ENCODE measurements at places on chromosomes 2 and 18.

- no peak for DNase-seq
Measured at GRCh38 chr2:126866451-126866850, 32.2 kb upstream of the TEX51 start.

DNA sequence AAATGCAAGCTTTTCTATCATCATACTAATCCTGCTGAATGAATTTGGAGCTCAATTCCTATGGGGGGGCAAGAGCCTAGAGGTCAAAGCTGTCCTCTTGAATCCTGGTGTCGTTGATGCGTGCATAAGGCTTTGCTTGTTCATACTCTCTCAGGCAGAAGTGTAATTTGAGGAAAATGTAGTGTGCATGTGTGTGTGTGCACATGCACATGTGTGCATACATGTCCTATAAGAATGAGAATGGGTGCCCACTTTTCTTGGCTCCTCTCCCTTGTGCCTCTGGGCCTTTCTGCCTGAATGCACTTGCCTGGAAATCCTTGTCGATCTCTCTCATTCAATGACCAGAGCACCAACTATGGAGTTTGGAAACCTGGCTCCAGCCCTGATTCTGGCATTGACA is 28.5 kb upstream of the C18orf32 start:
- no peak for DNase-seq

DNA sequence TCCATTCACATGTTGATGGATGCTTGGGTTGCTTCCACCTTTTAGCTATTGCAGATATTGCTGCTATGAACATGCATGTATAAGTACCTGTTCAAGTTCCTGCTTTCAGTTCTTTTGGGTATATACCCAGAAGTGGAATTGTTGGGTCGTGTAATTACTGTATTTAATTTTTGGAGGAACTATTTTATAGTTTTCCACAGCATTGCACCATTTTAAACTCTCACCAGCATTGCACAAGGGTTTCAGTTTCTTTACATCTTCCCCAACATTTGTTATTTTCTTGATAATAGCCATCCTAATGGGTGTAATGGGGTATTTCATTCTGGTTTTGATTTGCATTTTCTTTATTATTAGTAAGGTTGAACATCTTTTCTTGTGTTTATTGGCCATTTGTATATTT is 16.0 kb downstream of the ACTR3 start:
- DNase-seq, result no peak

DNA sequence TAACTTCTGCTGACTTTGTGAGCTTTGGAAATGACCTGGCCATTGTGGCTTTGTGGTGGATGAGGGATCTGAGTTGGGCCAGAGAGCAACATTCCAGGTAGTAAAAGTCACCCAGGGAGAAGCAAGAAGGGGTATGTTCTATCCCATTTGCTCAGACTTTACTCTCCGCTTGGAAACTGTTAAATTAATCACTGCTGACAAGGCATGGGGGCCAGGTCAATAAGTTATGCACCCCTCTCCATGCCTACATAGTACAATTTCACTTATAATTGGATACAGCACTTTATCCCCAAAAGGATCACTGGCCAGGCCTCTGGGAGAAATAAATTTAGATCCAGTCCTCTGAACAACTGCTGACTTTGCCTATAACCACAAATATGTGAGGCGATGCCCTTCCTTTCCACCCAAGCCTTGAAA is 92.1 kb downstream of the RPRM start:
- DNase-seq, result no peak

GRCh38 chr18:48740851-48741485 is 202.1 kb downstream of the CTIF start:
- no peak for DNase-seq

DNA sequence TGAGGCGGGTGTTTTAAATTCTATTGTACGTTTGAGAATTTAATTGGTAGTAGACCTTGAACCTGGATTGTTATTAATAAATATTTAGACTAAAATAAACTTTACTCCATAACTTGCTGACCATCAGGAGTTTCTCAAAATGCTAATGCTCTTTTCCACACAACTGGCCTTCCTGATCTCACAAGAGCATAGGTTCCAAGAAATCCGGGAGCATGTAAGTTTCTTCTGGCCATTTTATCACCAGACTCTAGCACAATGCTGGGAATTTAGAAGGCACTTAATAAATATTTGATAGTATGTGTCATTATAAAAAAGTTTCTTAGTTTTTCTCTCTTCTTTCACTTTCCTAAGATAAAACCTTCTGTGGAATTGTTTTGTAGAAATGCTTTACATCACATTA is 2047.1 kb downstream of the SUCLG1 start:
- DNase-seq, result no peak

DNA sequence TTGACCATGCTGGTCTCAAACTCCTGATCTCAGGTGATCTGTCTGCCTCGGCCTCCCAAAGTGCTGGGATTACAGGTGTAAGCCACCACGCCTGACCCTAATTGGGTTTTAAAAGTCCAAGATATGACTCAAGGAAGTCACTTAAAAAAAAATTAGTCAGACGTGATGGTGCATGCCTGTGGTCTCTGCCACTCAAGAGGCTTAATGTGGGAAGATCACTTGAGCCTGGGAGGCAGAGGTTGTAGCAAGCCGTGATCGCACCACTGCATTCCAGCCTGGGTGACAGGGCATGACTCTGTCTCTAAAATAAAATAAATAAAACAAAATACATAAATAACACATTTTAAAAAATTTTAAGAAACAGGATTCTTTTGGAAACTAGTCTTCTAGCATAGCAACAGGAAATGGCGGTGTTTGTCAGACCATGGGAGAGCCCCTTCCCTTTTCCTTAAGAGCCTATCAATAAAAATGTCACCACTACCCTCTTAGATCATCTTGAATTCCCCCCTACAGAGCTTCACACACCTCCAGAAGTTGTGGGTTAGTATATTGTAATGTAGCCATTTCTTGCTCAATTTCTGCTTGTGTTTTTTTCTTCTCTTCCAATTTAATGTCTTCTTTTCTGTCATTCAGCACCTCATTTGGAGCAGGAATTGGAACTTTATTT is 20.1 kb downstream of the SFT2D3 start:
- no peak for DNase-seq

DNA sequence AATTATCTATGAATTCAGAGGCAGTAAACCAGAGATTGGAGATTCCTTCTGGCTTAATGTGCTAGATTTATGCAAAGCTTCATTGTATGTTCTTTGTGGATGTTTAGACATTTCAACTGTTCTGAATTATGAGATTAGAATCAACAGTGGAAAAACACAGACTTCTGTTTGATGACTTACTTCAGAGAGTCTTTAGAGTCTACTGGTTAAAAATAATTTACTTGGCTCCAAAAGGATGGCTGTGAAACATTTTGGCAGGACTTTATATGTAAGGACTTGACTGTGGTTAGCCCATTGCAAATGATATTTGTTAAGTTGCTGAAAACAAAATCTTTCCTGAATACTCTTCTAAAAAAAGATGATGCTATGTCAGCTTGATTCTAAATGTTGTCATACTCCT is 25.5 kb upstream of the LRRC30 start:
- DNase-seq, result no peak

DNA sequence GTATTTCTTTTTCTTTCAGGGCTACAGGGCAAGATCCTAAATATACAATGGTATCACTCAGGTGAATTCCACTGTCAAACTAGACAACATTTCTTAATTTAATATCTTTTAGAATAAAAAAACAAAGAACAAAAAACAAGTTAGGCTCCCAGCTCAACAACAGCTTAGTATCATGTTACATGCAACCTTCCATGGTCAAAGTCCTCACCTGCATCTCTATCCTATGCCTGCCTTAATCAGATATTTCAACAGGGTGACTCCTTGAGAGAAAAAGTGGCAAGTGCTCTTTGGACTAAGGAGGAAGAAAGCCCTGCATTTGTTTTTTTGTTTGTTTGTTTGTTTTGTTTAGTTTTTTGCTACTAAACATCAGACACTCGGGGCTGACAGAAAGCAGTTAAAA is 50.2 kb downstream of the WDFY1 start:
- no peak for DNase-seq

GRCh38 chr2:112701052-112701451 is 19.8 kb upstream of the NT5DC4 start:
- DNase-seq, result no peak

DNA sequence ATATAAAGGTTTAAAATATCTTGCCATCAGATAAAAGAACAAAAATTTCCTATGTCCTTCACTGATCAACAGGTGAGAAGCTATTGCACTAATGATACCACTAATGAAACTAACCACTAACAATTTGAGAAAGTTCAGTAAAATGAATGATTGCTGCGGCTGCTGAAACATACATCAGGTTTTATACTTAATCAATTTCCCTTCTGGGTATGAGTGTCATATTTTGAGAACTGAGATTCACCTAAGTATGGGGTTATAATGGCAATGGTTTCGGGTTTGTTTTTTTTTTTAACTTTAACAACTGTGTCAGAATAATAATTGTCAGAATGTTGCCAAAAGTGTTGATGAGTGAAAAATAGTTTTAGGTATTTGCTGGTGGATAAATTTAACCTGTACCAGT is 151.3 kb upstream of the SLC39A10 start:
- DNase-seq, result no peak

DNA sequence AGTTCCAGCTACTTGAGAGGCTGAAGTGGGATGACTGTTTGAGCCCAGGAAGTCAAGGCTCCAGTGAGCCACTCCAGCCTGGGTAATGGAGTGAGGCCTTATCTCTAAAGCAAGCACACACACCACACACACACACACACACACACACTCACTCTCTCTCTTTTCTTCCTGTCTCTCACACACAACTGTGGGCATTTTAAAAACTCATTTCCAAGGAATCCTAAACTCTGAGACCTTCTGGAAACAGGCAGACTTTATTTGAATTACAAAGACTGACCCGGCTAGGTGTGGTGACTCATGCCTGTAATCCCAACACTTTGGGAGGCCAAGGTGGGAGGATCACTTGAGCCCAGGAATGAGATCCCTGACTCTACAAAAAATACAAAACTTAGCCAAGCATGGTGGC is 21.3 kb downstream of the WDSUB1 start:
- no peak for DNase-seq

- no peak for DNase-seq
Measured at GRCh38 chr2:232113821-232114220, 152.3 kb downstream of the DIS3L2 start.

All from Right ventricle myocardium superior (tissue), 1 donor.